Lower lobe of right lung (tissue), 2 donors: ENCODE measurements at places on chromosomes 2 and 18.

DNA sequence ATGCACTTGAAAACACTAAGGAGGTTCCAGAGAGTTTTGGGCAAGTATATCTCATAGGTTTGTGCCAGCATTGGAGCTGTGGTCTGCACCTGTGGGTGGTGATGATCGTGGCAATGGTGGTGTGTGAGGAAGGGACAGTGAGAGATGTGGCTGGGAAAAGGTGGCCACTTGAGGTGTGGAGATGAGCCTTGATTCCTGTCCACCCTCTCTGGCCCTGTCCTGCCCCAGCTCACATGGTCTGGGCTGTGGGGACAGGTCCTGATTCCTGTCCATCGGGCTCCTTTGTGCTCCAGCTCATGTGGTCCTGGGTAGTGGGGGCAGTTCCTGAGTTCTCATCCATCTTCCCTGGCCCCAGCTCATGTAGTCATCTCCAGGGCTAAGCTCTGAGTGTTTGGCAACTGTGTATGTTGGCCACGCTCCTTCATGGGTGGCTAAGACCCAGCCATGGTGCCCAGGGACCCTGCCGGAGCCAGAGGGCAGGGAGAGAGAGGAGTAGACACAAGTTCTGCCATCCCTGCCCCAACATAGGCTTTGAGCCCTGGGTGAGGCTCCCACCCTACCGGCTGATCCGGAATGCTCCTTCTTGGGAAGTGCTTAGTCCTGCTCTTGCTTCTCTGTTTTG lies 294.4 kb upstream of the HDAC4 start:
- DNase-seq: no peak

DNA sequence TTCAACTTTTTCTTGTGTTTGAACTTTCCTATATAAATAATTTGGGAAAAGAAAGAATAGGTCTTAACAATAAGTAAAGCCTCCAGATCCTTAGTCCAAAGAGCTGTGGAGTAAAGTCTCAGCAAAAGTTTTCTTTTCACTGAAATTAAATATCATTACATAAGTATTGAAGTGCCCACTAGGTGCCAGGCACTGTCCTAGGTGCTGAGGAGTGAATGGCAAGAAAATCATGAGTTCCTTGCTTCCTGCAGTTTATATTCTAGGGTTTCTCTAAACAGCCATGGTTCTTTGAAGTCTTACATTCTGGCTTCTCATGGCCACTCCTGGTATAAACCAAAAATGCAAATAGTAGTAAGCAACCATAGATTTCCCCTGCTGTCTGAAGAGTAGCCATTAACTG lies 59.7 kb downstream of the SPP2 start:
- no peak for DNase-seq

GRCh38 chr2:121888189-121888557 lies 132.7 kb downstream of the TSN start:
- DNase-seq: no peak

- DNase-seq: peak; percentile 74
Measured at GRCh38 chr2:214808981-214809750, at the start of gene BARD1. Gene BARD1, minus strand, starts transcription at chr2:214809683. Its CDS starts 114 bp downstream, at chr2:214809569.

GRCh38 chr2:86284987-86285386 lies 52.4 kb downstream of the REEP1 start:
- no peak for DNase-seq

DNA sequence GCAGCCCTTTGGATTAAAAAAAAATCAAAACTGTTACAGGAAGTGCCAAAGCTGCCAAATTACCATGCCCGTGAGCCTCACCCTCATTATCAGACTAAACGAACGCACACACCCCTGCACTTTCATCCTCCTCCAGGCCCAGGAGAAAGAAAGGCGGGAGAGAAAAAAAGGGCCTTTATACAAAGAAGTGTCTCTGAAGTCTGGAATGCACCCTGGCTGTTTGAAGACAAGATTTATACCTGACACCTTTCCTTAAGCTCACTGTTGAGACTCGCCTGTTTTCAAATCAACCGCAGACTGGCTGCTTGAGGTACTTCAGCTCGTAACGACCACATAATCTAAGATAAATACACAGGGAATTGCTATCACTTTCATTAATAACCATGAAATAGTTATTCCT lies 31.0 kb downstream of the EDAR start:
- no peak for DNase-seq

DNA sequence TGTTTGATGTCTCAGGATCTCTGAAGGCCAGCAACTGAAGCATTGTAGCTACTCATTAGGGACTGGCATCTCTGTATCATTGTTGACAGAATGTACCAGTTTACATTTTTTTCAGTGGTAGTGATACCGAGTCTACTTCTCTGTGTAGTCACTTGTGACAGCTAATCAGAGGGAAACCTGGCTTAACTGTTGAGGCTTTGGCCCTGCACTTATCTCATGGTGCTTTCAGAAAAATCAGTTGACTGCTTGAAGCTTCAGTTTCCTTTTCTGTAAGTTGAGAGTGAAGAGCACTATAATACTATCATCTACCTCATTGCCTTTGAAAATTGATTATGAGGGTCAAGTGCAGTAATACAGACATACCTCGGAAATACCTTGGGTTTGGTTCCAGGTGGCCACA lies 90.0 kb downstream of the COMMD1 start:
- no peak for DNase-seq
